ENCODE measurements at places on chromosomes 3 and 15.

- DNase-seq: no peak
These were observed 877.3 kb downstream of the ROBO2 start for GRCh38 chr3:77917225-77917624.

GRCh38 chr3:190673148-190673547, 159.3 kb downstream of the IL1RAP start:
- DNase-seq: peak; percentile 55

DNA sequence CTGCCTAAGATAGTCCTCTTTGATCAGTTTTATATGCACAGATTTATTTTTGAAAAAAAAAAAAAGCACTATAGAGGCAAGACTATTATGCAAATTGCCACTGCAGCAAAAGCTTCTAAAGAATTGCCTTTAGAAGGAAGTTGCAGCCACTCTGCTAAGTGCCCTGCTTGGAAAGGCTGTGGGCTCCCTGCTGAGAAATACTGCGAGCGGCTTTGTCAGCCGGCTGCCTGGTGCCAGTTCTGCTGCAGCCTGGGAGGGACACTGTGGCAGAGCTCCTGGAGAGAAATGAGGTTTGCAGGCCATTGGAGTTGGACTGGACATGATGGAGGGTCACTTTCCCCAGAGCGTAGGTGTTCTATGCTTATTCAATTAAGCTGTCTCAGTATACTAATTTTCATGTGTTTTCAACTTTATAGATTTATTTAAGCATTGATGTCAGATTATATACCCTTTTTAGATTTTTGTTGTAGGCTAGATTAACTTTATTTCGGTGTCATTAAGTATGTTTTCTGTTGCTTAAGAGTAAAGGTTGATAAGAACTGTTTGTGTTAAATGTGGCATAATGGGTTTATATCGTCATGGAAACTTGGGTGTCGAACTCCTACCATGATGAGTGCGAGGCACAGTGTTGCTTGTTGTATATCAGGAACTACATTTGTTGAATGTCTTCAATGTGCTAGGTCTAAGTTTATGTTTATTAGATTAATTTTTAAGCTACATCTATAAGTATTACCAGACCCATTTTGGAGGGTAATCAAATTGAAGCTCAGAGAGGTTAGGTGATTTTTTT, 6.6 kb downstream of the MAP2K5 start:
- DNase-seq: no peak

DNA sequence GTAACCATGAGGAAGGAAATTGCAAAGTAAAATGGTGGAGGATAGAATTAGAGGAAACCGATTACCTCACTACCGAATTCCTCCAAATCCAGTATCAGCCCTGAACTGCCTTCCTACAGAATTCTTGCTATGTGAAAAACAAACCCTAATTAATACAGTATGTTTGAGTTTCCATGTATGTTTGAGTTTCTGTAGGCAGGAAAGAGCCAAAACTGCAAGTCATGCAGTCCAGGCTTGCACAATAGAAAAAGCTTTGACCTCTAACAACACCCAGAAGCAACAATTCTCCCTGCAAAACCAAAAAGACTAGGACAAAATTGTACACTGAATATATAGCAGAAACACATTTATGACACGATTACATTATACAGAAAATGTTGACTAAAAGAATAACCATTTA, 614.8 kb downstream of the DIPK2A start:
- DNase-seq: no peak
